EH (cell line): ENCODE measurements at places on chromosomes 7 and 10.

GRCh38 chr7:50739744-50740435 is 42.8 kb downstream of the GRB10 start:
- peak; percentile 35 for DNase-seq

GRCh38 chr7:121329191-121330052 is 622 bp downstream of the WNT16 start:
- peak; percentile 22 for DNase-seq

DNA sequence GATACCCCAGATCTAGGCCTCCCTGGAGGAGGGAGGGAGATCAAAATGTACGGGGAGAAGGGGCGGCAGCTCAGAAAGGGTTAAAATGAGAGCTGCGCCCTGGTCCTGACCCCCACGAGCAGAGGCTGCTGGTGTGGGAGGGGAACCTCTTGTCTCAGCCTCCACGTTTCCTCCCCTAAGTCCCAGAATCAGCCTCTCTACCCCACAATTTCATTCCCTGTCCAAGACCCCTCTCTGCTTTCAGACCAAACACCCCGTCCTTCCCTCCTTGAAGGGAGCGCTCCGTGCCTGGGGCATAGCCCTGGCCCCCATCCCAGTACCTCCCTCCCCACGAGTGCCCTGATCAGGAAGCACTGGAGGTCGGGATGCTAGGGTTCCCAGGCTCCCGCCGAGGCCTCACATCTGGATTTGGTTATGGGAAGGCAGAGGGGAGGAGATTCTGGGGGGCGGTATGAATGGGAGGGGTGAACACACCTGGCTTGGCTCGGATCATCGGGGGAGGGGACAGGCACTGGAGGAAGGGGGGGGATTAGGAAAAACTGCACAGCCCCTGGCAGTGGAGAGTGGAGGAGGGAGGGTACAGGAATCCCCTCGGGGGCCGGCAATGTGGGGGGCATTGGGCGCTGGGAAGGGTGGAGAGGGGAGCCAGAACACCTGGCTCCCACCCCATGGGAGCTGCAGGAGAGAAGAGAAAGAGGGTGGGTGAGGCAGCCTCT is 2.7 kb downstream of the EPHB4 start:
- no peak for DNase-seq

DNA sequence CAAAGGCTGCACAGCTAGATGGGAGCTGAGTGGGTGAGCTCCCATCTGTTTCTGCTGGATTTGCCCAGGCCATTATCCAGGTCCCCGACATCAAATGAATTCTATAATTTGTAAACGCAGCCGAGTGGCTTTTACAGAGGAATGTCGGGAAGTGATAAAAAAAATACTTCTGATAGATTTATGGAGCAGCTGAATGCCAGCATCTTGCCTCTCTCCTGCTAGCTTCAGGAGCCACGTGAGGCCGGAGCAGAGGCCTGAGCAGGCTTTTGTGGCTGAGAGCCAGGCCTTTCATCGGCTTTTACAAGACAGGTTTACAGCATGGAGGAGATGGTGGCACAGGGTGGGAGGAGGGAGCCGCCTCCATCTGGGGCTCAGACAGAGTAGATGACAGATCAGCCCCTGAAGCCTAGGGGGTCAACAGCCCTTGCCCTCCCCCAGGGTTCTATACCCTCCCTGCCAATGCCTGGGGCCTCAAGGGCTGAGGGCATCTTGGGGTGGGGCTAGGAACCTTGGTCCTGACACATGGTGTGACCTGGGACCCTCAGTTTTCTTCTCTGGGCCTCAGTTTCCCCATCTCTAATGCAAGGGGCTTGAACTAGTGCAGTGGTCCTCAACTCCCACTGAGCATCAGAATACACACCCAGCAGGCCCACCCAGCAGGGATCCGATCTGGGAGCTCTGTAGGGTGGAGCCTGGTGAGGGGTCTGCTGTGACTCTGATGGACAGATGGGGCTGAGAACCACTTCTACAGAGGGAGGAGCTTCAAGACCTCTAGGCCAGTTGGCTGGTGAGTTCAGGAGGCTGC is 44.2 kb upstream of the PCBD1 start:
- peak; percentile 24 for DNase-seq

GRCh38 chr10:91347529-91347928 is 62.6 kb upstream of the HECTD2 start:
- DNase-seq = no peak

GRCh38 chr10:79434223-79434687 is 11.2 kb downstream of the ZCCHC24 start:
- DNase-seq = peak; percentile 57

DNA sequence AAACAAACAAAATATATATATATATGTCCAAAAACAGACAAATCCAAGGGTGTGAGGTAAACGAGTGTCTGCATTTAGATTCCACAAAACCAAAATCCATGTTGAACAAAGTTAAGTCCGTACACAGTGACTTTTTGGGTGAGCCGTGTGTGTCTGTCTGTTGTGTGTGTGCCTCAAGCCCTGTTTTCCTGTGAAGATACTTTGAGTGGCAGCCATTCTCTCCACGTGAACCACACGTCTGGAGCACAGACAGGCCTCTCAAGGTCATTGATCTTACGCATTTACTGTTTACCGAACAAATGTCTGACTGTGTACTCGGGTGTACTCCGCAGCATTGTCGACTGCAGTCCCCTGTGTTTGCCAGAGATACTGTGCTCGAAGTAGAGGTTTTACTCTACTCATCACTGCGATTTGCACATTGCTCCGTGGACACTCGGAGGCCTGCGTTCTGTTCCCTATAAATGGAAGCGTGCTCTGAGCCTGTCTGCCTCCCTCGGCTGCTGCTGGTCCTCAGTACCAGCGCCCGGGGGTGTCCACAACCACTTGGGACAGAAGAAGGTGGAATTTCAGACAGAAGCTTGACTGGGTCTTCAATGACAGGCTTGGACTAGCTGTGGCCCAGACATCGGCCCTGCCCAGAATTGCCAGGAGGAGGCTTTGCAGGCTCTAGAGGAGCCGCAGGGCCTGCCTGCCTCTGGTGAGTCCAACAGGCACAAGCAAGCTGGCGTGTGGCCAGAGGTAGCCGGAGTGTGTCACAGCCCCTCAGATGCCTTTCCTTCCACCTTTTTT is 22.1 kb downstream of the CYP17A1 start:
- DNase-seq = peak; percentile 60

DNA sequence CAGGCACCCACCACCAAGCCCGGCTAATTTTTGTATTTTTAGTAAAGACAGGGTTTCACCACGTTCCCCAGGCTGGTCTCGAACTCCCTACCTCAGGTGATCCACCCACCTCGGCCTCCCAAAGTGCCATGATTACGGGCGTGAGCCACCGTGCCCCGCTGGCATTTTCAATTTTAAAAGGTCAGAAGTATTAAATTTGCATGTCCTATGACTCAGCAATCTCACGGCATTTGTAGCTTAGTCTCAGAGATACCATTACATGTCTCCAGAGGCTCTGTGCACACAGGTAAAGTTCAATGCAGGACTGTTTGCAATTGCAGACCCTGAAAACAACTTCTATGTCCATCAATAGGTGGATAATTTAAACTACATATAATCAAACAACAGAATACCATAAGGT is 99.2 kb downstream of the DLG5 start:
- DNase-seq = no peak

- DNase-seq = peak; percentile 91
Observed at GRCh38 chr10:126242397-126243260, 145.6 kb downstream of the ADAM12 start.

- DNase-seq = peak; percentile 30
Observed at GRCh38 chr7:80078159-80078731, 56.4 kb upstream of the GNAI1 start.

DNA sequence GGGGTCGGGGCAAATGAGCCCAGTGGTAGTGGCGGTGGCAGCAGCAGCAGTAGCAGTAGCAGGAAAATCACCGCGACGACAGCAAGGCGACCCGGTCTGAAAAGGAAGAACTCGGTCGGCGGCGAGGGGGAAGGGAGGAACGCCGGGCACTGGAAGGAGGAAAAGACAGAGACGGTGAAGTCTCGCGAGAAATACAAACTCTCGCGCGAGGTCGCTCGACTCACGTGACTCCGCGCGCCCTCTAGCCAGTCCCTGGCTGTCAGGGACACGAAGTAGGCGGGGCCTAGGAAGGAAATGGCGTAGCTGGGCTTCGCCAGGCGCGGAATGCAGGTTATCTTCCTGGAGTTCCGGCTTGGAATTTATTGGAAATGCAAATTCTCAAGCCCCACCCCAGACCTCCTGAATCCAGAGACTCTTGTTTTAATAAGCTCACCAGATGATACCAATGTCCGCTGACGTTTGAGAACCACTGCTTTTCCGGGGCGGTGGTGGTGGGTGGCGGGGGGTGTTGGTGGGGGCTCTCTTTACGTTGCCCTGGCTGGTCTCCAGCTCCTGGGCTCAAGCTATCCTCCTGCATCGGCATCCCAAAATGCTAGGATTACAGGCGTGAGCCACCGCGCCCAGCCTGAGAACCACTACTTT is at the start of gene SMNDC1:
Gene SMNDC1, minus strand, starts transcription at position 141 of the 642 bp plus-strand sequence. CDS start 1,333 bp downstream, outside the sequence.
- DNase-seq = peak; percentile 99

GRCh38 chr10:113872139-113873030 is 17.9 kb downstream of the NHLRC2 start:
- no peak for DNase-seq
